ENCODE measurements at places on chromosomes 11 and 22.
A peak's percentile ranks its signal among the peaks of the same experiment; 100 is the strongest.

- DNase-seq = no peak
Measured at GRCh38 chr11:65485920-65486219, 13.0 kb upstream of the MALAT1 start.

- DNase-seq = no peak
Measured at GRCh38 chr11:67160045-67160444, 41.0 kb downstream of the KDM2A start.

GRCh38 chr22:36350751-36351594, 36.8 kb downstream of the MYH9 start:
- peak; percentile 67 for DNase-seq

- DNase-seq = no peak
Measured at GRCh38 chr11:110323786-110324185, 27.4 kb upstream of the RDX start.

GRCh38 chr11:101129203-101129943, at the start of gene PGR:
Gene PGR (minus strand): TSS chr11:101129813. CDS start chr11:101129070, 743 bp downstream.
- no peak for DNase-seq

DNA sequence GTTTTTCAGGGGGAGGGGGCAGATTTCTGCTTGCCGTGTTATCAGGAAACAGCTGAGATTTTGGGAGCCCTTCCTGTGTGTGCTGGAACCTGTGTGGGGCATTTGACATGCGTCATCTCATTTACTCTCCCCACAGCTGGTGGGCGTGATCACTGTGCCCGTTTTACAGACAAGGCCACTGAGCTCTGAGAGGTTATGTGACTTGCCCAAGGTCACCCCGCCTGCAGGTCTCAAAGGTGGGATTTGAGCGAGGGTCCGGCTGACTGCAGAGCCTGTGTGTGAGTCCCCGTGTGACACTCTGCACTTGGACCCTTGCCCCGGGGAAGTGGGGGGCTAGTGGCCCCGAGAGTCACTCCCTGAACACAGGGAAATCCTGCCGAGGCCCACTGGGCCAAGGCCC, 48.5 kb upstream of the GCAT start:
- no peak for DNase-seq

DNA sequence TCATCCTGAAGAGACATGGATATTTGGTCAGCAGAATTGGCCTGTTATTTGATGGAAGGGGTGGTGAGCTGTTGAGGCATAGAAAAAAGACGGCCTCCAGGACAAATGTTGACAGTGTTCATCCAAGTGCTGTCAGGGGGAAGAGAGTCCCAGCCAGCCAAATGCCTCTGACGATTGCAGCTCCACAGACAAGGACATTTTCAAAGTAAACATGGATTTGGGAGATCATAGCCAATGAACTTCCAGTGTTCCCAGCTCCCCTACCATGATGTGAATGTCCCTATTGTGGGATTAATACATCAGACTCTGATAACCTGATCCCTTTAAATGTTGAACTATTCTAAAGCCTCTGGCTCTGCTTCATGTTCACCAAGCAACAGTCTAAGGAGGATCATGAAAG, 31.2 kb upstream of the PSMA1 start:
- no peak for DNase-seq

DNA sequence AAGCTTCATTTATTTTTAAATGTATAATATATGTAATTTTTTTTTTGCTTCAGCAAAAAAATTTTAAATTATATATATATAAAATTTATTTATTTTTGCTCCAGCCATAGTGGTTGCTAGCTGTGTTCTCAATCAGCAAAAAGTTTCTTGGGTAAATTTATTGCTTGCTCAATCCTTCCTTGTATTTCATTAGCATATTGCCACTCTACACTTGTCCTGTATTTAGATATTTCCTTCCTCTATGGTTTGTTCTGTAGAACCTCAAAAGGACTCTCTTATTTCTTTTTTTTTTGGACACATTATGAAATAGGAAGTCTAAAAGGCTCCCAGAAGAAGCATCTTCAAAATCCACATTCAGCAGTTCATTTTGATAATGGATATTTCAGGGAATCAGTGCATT, 2.3 kb downstream of the PTPRJ start:
- no peak for DNase-seq

DNA sequence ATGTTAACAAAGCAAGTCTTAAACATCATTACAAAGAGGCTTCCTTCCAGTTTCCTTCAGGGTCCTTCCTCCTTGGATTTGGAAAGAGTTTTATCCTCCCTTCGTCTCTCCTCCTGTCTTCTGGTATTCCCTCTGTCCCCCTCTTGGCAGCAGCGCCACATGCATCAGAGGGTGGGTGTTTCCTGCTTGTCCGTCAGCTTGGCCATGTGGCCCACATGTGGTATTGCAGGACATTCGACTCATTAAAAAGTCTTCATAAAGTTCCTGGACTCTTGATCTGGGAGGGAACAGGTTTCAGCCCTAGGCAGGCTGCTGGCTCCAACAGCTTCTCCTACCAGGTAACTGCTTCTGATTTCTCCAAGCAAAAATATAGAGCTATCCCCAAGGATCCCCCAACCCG, 189.8 kb downstream of the CSNK2A3 start:
- no peak for DNase-seq

- no peak for DNase-seq
Measured at GRCh38 chr22:28896611-28897010, 13.2 kb downstream of the ZNRF3 start.

- DNase-seq = no peak
Measured at GRCh38 chr11:76859708-76860227, 950 bp upstream of the ACER3 start.

DNA sequence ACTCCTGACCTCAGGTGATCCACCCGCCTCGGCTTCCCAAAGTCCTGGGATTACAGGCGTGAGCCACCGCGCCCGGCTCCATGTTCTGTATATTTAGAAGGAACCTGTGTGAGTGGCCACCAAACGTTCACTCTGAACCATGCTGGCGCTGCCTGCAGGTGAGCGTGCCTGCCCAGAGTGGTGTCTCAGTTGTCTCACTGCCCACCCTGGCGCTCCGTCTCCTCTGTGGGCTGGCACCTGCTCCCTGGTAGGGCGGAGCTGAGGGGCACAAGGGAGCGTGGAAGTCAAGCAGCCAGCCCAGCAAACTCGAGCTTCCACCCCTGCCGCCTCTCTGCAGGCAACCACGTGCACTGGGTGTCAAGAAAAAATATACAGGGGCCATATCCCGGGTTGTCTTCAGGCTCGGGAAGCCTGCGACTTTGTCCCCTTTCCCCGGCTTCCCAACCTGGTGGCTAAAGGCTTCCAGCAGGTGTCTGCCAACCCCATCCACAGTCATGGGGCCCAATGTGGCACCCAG, 16.7 kb downstream of the TXN2 start:
- DNase-seq = no peak

DNA sequence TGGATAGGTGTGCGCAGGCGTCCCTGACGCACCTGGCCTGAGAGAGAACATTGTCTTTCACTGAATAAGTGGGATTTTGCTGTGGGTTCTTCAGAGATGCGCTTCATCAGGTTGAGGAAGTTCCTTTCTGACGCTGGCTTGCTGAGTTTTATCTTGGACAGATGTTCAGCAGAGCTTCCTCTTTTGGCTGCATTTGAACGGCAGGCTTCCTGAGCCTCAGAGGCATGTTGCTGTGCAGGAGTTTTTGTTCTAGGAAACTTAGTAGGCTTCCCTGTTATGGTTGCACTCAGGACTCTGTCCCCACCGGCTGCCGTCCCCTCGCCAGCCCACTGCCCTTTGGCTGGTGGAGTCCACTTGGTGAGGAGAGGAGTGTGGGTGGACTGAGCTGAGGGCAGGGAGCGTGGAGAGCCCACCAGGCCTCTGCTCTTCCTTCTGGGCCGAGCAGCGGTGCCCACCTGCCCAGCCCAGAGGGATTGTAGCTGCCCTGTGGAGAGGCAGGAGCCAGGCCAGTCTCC, 17.2 kb downstream of the FRMD8 start:
- DNase-seq = no peak
